ENCODE measurements at places on chromosomes 11 and 22. TPM values are rescaled to one million over a fixed set of nuclear protein-coding genes. Genes with fewer than 3 reads are reported as not detected.

DNA sequence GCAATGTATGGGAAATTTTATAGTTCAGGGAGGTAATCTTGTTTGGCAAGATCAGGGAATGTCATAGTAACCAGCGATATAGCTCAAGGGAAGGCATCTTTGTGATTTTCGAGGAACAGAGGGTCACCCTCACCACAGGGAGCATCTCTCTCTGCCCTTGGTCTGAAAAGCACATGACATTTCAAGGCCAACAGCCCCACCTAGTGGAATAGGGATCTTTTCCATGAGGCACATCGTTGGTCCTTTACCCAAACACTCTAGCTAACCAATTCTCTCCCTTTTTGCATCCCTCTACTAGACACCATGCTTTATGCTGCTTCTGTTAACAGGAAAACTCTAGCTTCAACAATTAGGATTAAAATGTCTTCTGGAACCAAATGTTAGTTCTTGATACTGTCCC lies 179.0 kb downstream of the GRM5 start:
- DNase-seq = no peak

The ASPHD2 gene
- 8.5 TPM for total RNA-seq

The LMNTD2 gene
- total RNA-seq = 2.1 TPM

- no peak for DNase-seq
Observed at GRCh38 chr22:43828725-43828997, 16.6 kb upstream of the EFCAB6 start.

GRCh38 chr22:40862537-40862936 lies 624 bp upstream of the DNAJB7 start:
- DNase-seq = no peak

DNA sequence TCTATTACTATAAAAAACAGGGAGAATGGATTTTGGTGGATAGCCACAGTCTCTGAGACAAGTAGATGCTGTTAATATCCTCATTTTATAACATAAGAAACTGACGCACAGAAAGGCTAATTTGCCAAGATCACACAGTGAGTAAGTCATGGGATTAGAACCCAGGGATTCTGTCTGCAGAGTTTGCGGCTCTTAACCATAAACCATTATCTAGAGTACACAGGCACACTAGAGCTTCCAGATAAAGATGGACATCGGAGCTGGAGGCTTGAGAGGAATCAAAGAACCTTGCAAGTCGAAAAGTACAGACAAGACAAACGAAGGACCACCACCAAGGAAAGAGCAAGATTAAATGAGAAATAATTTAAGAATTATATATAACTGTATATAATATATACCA lies 11.3 kb downstream of the LGALS12 start:
- DNase-seq = no peak

The DEPDC7 gene
- 3.4 TPM for total RNA-seq

The IGSF9B gene
- total RNA-seq = 1.8 TPM

The TRPM5 gene
- total RNA-seq = not detected

The LDHAL6A gene
- total RNA-seq = not detected

The MPZL3 gene
- total RNA-seq = 12.8 TPM

- DNase-seq = no peak
Observed at GRCh38 chr22:21943571-21944448, 8.8 kb downstream of the PPM1F start.

DNA sequence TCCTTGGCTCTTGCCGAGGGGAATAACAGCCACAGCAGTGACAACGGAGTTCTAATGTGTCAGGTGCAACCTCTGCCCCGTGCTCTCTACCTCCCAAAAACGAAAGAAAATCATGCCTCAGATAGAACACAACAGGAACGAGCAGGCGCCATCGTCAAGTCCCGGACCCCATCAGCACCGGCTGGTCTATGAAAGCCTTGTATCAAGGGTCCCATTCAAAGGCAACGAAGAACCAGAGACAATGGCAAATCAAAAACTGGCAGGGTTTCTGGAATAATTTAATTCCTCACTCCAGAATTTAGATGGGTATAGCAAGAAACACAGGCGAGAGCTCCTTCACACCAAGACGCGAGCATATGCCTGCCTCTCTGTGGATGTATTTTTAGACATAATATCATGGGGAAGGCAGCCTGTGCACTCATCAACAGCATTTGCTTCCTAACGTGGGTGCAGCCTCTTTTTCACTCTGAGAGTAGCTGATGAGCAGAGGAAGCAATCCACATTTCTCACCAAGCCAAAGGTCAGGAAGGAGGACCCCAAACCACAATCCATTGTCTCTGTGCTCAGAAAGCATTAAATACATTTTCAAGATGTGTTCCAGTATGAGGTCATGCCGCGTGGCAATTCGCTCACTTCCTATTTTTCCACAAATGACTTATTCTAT lies 193.4 kb upstream of the BLID start:
- no peak for DNase-seq

DNA sequence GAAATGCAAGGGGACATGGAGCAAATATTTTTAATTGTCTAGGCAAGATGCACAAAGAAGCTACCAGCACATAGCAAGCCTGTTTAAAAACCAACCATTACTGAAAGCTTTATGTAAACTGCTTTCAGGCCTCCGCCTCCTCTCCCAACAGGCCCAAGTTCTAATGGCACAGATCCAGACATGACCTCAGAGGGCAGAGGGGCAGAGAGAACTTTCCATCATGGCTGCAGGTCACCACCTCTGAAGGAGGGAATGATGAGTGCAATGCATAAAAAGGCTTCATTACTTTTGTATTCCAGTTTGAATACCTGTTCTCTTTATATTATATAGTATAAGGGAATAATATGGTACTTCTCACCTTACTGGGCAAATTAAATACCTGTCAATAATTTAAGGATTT lies 15.2 kb downstream of the DDX17 start:
- no peak for DNase-seq

GRCh38 chr22:50640857-50641647 lies 13.1 kb upstream of the ARSA start:
- no peak for DNase-seq

DNA sequence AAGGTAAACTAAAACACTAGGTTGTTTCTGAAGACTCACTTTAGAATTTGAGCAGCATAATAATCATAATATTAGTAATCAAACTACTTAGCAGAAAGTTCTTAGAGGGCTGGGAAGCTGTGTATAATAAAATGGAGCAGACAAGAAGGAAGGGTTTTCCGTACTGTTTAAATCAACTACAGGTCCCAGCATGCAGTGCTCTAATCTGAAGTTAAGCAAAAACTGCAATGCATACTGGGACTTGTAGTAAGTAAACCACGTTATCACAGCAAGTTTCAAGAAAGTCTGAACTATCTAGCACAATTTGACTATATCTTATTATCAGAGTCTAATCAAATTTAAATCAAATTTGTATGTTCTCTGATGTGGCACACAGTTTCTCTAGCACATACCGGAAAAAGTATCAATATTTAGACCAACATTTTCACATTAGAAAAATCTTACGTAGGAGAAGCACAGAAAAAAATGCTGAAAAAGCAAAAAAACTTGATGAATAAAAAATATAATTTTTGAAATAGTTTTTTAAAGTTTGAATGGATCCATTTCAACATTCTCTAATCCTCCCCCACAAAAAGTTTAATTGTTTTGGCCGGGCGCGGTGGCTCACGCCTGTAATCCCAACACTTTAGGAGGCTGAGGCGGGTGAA lies 8.2 kb downstream of the PHF21A start:
- DNase-seq = no peak

The OR8D1 gene
- not detected for total RNA-seq

The NAALAD2 gene
- total RNA-seq = not detected

DNA sequence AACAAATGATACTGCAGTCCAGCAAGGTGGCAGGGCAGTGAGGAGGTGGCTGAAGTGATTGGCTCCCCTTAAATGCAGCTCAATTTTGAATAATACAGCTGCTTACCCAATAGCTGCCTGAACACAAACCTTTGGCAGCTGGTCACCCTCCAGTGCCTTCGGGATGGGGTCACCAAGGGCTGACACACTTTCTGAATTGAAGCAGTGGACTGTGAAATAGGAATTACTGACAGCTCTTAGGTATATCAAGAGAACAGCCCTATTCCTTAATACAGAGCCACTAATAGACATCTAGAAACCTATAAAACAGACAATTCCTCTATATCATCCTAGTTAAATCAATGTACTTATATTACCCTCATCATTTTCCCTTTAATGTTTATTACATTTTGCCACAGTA lies 474.2 kb upstream of the KIRREL3 start:
- no peak for DNase-seq

- no peak for DNase-seq
Observed at GRCh38 chr11:43549624-43550023, 130.9 kb upstream of the HSD17B12 start.

The PUS3 gene
- 12.9 TPM for total RNA-seq

DNA sequence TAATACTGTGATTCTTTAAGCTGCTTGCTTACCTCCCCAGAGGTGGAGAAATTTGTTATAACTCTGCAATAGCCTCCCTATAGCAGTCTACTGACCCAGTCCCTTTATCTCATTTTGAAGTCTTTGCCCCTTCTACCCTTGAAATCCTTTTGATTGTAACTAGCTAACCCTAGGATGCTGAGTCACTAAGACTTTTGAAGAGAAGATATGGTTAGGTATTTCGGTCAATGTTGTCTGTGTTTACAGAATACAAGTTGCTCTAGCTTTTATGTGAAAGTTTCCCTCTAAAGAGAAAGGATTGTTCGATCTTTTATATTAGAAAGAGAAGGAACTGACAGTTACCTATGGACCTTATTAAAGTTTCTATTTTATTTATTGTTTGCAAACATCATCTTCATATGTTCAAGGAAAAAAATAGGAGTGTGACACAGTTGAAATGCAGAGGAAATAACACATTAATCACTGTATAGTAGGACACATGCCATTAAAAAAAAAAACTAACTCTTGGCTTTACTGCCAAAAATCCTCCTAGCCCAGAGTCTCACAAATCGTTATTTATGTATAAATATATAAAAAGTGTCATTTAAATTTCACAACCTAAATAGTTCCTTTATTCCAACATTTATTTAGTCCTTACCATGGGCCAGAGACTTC lies 3.1 kb downstream of the HYLS1 start:
- no peak for DNase-seq

The NR1H3 gene
- total RNA-seq = 6.3 TPM

- no peak for DNase-seq
Observed at GRCh38 chr11:103183981-103184611, 74.9 kb downstream of the DYNC2H1 start.

DNA sequence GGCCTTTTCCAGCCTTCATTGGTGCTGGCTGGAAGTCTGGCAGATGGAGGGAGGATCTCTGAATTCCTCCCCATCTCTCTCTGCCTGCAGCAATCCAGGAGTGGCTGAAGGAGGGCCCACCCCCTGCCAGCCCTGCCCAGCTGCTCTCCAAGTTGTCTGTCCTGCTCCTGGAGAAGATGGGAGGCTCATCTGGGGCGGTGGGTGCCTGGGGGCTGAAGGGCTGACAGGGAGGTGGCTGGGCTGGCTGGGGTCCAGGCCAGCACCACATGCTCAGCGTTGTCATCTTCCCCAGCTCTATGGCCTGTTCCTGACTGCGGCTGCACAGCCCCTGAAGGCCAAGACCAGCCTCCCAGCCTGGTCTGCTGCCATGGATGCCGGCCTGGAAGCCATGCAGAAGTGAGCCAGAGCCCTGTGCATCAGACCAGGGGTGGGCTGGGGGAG lies 12.2 kb downstream of the TKFC start:
- DNase-seq = no peak

The NRXN2 gene
- 0.74 TPM for total RNA-seq

DNA sequence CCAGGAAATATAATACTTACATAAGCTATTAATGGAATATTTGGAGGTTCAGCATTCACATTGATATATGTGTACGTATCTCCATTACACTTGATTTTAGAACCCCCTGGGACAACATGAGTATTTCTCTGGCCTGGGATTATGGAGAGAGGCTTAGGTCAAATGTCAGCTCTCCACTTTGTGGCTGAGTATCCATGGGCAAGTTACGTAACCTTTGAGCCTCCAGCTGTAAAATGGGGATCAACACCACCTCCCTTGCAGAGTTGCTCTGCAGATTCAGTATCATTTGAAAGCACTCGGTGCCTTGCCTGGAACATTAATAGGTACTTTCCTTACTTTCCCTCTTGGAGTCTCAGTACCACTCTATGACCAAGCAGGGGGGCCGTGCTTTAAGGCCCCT lies 33.2 kb downstream of the C22orf31 start:
- no peak for DNase-seq

The GGT5 gene
- total RNA-seq = 0.33 TPM

GRCh38 chr11:120830085-120830620 lies 193.7 kb upstream of the TBCEL start:
- DNase-seq = no peak

DNA sequence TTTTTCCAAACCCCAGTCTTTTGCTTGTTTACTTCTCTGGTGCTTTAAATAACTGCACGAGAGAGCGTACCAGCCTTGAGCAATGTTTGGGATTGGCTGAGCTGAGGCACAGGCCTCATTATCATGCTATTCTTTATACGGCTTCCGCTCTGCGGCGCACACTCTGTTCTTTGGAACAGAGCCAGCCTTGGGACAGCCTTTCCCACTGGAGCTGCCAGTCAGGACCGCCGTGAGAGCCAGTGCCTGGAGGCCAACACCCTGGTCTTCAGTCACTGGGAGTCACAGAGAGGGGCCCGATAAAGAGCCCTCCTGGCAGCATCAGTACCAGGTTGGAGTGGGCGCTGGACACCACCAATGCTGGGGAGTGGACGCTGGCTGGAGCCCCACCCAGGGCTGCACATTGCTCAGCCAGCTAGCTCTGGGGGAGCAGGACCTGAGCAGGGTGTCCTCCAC lies 125.6 kb downstream of the BCR start:
- DNase-seq = no peak

DNA sequence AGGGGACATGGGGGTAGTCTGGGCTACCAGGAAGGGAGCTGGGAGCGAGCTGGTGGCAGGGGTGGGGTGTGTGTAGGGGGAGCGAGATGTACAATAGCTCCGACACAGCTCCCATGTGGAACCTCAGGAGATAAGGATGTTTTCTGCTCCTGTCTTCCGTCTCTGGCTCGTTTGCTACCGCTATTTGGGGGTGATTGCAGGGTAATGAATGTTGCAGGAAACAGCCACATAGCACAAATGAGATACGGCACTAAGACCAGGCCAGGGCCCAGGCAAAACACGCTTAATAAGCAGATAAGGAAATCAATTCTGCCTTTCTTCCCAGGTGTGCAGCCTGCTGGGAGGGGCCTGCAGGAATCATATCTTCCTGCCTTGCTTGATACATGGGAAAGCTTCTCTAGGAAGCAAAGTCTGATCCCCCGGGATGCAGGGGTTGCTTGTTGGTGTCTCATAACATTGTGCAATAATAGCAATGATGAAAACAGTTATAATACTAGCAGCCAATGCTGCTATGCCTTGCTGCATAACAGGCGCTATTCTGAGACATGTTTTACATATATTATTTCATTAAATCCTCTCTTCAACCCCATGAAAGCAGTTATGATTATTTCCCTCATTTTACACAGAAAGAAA lies 158.7 kb downstream of the ST3GAL4 start:
- no peak for DNase-seq

- no peak for DNase-seq
Observed at GRCh38 chr22:29635734-29636357, 32.4 kb downstream of the NF2 start.

- no peak for DNase-seq
Observed at GRCh38 chr11:36997656-36998055, 399.6 kb upstream of the RAG2 start.

DNA sequence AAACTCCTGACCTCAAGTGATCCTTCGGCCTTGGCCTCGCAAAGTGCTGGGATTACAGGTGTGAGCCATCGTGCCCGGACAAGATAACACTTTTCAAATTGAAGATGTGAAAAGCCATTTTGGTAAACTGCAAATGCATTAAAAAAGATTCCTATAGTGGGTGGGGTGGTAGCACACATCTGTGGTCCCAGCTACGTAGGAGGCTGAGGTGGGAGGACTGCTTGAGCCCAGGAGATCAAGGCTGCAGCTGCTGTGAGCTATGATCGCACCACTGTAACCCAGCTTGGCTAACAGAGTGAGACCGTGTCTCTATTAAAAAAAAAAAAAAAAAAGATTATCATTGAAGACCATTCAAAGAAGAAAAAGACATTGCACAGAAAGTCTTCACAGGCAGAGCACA lies 16.9 kb upstream of the ARFGAP3 start:
- DNase-seq = no peak
